NCI-H460 (cell line): ENCODE measurements at places on chromosomes 4 and X.

DNA sequence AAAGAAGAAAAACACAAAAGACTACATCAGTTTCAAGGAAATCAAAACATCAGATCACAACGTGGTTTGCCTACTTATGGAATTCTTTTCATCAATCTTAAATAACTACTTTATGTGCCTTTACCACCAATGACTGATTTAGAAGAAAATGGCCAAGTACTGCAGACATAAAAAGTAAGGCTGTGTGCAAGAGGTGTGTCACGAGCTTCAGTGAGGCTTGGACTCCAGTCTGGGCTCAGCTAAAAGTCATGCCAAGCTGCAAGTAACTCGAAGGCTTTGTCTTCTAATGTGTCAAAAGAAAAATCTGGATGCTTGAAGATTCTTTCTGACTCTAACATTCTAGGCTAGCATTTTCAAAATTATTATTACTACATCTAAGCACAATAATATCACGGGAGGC, 17.0 kb downstream of the PRSS12 start:
- no peak for DNase-seq

DNA sequence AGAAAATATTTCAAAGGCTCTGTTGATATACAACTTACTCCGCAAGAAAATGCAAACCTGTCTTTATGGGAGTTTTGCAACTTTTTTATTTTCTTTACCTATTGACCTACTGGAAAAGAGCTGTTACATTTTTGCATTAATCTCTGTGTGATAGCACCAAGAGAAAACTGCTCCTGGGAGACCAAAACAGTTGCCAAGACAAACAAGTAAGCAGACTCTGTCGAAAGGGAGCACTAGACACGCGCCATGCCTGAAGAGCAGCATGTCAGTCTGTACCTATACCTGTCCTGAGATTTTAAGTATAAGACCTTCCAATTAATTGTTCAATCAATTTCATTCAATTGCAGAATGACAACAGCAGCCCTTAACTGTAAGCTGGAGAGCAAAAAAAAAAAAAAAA, 56.0 kb upstream of the TECRL start:
- no peak for DNase-seq

- no peak for DNase-seq
Observed at GRCh38 chr4:99938243-99938753, 8.1 kb downstream of the DNAJB14 start.

GRCh38 chr4:53688186-53688790, 97.0 kb upstream of the LNX1 start:
- no peak for DNase-seq
